ENCODE measurements at places on chromosomes 6 and 20.

- no peak for DNase-seq
Measured at GRCh38 chr6:34515473-34516387, 40.4 kb downstream of the SPDEF start.

DNA sequence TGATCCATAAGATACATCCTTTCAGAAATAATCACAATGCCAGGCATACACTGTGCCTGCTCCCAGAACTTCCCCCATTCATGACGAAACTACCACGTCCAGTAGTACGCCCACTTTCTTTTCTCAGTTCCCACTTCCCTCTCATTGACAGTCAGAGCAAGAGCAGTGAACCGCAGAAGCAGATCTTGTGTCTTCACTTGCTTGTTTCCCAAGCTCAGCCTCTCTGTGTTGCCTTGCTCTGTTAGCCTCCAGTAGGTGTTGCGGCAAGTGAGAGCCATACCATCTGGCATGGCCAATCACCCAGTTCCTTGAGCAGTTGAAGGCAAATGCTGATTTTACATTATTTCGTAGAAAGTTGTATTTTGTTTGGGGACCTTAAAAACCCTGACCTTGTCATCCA lies 11.7 kb downstream of the UST start:
- no peak for DNase-seq

DNA sequence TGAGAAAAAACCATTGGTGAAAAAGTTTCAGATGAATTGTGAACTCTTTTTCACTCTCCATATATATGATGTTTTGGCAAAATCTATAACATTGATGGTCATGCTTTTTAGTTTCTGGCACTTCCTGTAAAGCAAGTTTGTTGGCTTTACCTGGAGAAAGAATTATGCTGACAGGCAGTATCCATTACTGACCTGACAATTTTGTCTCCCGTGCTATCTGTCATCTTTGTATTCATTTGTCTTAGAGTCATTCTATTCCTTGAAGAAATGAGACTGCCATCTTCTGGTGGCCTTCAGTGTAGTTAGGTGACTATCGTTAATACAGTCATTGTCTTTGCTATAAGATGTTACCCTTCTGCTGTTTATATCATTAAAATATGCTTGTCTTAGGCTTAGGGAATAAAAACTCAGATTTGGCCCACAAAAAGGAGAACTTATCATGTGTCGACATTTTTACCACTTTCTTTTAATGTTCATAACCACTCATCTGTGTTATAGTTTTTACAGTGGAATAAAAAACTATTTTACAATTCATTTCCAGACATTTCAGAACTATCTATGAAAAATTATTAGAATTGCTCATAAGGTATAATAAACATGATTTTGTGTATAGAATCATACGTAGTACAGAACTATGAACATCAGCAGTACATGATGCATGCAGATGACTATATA lies 707.0 kb downstream of the EPM2A start:
- no peak for DNase-seq

DNA sequence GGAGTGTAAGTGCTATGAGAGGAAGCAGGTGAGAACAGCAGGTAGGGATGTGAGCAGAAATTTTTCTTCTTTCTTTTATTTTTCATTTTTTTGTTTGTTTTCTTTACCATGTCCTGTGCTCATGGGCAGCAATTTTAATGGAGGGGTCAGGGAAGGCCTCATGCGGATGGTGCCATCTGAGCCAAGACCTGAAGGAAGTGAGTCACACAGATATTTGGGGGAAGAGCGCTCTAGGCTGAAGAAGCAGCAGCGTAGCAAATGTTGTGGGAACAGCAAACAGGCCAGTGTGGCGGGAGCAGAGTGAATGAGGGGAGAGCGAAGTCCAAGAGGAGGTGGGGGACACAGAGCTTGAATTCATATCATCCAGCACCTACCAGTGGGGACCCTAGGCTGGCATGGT lies 12.7 kb downstream of the SPDEF start:
- no peak for DNase-seq

GRCh38 chr6:122789182-122790027 lies at the start of gene SMPDL3A:
Gene SMPDL3A, plus strand, starts transcription at chr6:122789258. Its CDS starts 89 bp downstream, at chr6:122789347.
- DNase-seq, result peak; percentile 37

GRCh38 chr20:9323622-9324021 lies 190.8 kb upstream of the LAMP5 start:
- no peak for DNase-seq

GRCh38 chr6:151240036-151240685 lies 394 bp downstream of the AKAP12 start:
- DNase-seq, result no peak

DNA sequence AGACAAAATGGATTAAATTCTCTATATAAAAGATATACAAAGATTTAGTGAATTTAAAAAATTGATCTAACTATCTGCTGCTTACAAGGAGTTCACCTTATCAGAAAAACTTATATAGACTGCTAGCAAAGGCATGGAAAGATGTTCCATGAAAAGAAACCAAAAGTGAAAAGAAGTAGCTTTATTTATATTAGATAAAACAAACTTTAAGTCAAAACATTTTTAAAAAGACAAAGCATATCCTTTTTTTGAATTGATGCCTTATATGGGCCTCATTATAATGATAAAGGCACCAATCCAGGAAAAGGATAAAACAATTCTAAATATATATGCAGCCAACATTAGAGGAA lies 334.2 kb downstream of the MEI4 start:
- no peak for DNase-seq

- no peak for DNase-seq
Measured at GRCh38 chr6:75563032-75563431, 38.6 kb upstream of the SENP6 start.

- DNase-seq, result no peak
Measured at GRCh38 chr6:105977934-105978504, 108.1 kb upstream of the PRDM1 start.

GRCh38 chr6:27893836-27894807 lies 18.1 kb downstream of the OR2B2 start:
- peak; percentile 94 for DNase-seq

DNA sequence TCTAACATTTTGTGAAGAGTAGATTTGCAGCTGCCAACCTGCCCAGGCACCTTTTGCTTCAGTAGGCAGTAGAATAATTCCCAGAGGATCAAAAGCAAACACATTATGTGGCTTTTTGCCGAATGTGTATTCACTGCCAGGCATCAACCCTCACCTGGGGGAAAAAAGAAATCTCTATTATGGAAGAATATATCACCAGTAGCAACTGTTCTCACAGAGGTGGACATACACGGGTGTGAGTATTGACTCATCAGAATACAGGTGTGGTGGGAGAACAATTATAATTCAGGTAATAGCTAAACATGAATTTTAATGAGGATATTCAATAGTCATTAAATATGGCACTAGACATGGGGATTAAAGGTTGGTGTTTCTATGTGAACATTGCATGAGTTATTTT lies 910.7 kb downstream of the TFAP2A start:
- no peak for DNase-seq

- no peak for DNase-seq
Measured at GRCh38 chr20:9031991-9032390, 36.9 kb upstream of the PLCB4 start.

DNA sequence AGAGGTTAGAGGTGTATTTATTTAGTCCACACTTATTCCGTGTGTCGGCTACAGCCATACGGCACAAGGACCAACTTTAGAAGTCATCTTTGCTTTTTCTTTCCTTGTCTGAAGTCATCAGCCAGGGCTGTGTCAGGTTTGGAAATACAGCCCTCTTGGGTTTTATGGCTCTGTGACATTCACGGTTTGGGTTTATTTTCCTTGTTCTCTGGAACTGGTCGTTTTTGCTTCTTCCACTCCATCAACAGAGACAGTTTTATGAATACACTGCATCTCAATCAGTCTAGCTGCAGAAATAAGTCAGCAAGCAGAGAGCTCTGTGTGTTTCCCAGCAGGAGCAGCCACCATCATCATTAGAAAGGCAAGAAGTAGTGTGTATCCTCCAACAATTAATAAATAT lies 132.5 kb downstream of the TBC1D7 start:
- no peak for DNase-seq

All from NCI-H446 treated with DMSO at 0.1 percent for 48 hours (cell line).